Right cardiac atrium (tissue), 5 donors: ENCODE measurements at places on chromosomes 6 and 20. TPM values are rescaled to one million over a fixed set of nuclear protein-coding genes. Genes with fewer than 3 reads are reported as not detected.

- DNase-seq = no peak
Measured at GRCh38 chr6:145453376-145453775, 281.9 kb downstream of the EPM2A start.

GRCh38 chr20:46959081-46959692, 64.5 kb downstream of the EYA2 start:
- DNase-seq = no peak

GRCh38 chr6:136775548-136775947, 16.7 kb downstream of the MAP3K5 start:
- no peak for DNase-seq

DNA sequence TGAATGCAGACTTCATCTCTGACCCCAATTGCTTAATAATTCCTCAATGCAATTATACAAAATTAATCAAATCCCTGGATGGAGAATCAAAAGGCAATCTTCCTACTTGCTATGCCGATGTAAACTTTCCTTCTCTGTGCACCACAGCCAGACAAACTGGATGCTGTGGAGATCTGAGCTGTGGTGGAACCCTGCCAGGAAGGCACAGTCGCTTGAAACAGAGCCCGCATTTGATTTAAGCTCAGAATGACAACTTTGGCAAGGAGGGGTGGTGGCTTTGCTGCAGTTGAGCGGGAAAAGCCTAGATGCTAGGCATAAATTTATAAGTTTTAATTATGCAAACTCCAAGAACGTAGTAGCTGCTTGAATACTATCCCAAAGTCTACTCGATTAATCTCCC, 190.8 kb downstream of the MTFR2 start:
- peak; percentile 70 for DNase-seq

The OOEP gene
- not detected for total RNA-seq

The RPS21 gene
- total RNA-seq = 815 TPM

- DNase-seq = no peak
Measured at GRCh38 chr6:160305926-160306713, 42.1 kb upstream of the SLC22A3 start.
